ENCODE measurements at places on chromosomes 13 and 19.

GRCh38 chr19:46068345-46069258 lies 27.8 kb upstream of the IGFL4 start:
- no peak for DNase-seq

- DNase-seq, result no peak
Observed at GRCh38 chr19:54608792-54609191, 15.4 kb downstream of the LILRA1 start.

- no peak for DNase-seq
Observed at GRCh38 chr13:50326811-50327210, 311.6 kb downstream of the KCNRG start.

GRCh38 chr13:42592915-42593900 lies 19.3 kb downstream of the TNFSF11 start:
- no peak for DNase-seq

- no peak for DNase-seq
Observed at GRCh38 chr13:102977471-102977870, 88.7 kb downstream of the SLC10A2 start.

DNA sequence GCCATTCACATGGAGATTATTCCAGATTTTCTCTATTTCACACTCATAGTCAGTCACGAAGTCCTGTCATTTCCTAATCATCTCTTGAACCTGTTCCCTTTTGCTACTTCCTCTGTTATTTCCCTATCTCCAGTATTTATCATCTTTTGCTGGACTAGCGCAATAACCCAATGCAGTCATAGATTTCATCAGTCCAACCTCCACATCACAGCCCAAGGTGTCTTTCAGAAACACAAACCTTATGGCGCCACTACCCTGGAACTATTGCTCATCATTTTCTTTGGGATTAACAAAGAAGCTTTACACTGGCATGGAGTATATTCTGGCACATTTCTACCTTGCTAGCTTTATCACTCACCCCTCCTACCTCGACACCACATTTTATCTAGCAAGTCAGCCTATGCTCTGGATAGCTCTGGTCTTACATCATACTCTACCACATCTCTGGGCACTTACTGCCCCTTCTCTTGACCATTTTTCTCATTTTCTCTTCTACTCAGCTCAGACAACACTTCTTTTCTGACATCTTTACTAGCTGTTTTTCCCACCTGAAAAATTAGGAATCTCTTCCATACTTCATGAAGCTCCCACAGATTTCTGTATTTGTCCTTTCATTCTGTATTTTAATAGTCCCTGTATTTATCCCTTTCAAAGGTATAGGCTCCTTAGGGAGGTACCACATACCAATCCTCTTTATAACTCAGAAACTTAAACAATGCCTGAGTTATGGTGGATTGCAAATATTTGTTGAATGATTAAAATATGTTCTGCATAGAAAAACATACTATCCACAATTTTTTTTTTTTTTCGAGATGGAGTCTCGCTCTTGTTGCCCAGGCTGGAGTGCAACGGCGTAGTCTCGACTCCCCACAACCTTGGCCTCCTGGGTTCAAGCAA lies 534.7 kb downstream of the KLF12 start:
- DNase-seq, result no peak

DNA sequence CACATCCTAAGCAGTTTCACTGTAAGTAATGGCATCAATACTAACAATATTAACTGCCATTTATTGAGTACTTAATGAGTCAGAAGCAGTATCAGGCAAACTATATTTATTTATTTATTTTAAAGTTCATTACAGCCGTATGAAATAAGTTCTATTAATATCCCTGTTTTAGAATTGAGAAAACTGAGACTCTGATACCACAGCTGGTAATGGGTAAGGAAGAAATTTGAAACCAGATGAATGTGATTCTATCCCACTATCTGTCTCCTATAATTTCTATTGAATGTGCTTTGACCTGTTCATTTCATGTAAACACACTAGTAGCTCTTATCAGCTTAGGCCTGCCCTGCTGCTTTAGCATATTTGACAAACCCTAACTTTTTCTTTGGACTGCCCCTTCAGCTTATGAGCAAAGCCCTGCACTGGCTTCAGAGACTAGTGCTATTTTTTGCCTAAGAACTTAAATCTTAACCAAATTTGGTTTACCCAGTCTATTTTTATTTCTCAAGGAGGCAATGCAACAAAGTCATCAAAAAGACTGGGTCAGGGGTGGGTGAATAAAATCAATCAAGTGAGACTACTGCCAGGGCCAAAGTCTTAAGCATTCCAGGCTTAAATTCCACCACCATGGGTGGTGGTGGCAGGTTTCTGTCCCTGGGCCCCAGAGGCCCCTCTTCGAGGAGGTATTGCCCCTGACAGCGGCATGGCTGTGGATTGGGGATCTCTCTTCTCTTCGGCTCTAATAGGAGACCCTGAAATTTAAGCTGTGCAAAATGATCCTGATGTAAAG lies 143.4 kb downstream of the DLEU7 start:
- no peak for DNase-seq

- no peak for DNase-seq
Observed at GRCh38 chr19:29395111-29395733, 130.6 kb upstream of the VSTM2B start.

DNA sequence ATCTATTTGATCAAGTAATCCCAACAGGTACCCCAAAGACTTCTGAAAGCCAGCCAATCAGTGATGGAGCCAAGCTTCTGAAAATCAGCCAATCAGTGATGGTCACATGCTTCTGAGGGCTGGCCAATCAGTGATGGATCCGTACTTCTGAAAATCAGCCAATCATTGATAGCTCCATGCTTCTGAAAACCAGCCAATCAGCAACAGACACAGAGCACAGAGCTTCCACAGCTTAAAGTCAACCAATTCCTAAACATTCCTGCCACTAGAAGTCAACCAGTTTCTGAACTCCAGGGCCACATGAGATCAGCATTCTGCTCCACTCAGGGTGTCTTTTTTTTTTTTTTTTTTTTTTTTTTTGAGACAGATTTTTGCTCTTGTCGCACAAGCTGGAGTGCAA lies 8.2 kb upstream of the HSD17B14 start:
- DNase-seq, result no peak

- no peak for DNase-seq
Observed at GRCh38 chr13:102212729-102213128, 189.1 kb downstream of the FGF14 start.

- no peak for DNase-seq
Observed at GRCh38 chr19:54017261-54017660, 25.8 kb downstream of the CACNG6 start.

GRCh38 chr19:47658431-47659348 lies 49.8 kb downstream of the BICRA start:
- no peak for DNase-seq

DNA sequence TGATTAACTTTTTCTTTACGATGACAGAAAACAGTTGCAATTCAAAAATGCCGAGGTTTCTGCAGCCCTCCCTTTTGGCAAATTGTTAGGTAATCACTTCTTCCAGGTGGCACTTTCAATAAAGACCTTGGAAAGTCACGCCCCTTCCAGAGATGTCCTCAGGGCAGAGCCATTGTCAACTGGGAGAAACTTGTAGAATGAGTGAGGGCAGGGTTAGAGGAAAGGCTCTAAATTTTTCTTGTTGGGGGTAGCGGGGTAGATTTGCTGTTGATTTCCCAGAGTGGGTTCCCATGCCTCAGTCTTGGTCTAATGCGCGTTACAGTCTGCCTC lies 421.1 kb downstream of the FGF9 start:
- DNase-seq, result no peak

- DNase-seq, result no peak
Observed at GRCh38 chr19:16559780-16560276, 12.4 kb downstream of the SLC35E1 start.

DNA sequence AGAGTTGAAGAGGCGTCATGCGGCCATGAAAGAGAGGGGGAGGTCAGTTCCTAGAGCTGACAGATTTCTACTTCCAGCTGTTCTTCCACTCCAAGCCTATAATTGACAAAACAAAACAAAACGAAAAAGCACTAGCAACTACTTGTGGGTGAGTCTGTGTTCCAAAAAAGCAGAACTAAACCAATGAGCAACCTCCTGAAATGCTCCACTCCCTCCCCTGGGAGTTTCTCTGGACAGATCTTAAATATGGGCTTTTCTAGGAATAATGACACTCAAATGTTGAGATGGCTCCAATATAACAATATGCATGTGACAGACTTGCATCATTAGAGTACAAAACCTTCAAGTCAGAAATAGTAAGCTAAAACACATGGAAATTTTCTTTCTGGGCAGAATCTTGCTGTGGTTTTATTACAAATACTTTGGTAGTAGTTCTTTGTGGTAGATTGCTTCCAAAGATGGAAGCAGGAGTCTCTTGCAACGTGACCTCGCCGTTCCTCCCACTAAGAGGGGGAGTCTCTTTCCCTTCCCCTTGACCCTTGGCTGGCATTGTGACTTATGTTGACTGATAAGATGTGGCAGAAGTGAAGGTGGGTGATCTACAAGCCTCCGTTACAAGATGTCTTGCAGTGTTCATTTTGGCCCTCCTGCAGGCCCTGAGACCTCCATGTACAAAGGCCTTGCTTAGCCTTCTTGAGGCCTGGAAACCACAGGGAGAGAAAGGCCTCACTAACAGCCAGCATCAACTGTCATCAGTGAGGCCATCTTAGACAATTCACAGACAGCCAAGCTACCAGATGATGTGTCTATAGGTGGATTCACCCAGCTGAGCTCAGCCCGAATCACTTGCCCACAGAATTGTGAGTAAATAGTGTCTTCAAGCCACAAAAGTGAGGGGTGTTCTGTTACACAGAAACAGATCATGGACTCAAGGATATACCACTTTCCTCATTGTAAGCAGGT lies 173.1 kb upstream of the RFC3 start:
- peak; percentile 9 for DNase-seq
